Small intestine (tissue), 16 donors: ENCODE measurements at places on chromosomes 6 and 20. TPM values are rescaled to one million over a fixed set of nuclear protein-coding genes. Genes with fewer than 3 reads are reported as not detected.

DNA sequence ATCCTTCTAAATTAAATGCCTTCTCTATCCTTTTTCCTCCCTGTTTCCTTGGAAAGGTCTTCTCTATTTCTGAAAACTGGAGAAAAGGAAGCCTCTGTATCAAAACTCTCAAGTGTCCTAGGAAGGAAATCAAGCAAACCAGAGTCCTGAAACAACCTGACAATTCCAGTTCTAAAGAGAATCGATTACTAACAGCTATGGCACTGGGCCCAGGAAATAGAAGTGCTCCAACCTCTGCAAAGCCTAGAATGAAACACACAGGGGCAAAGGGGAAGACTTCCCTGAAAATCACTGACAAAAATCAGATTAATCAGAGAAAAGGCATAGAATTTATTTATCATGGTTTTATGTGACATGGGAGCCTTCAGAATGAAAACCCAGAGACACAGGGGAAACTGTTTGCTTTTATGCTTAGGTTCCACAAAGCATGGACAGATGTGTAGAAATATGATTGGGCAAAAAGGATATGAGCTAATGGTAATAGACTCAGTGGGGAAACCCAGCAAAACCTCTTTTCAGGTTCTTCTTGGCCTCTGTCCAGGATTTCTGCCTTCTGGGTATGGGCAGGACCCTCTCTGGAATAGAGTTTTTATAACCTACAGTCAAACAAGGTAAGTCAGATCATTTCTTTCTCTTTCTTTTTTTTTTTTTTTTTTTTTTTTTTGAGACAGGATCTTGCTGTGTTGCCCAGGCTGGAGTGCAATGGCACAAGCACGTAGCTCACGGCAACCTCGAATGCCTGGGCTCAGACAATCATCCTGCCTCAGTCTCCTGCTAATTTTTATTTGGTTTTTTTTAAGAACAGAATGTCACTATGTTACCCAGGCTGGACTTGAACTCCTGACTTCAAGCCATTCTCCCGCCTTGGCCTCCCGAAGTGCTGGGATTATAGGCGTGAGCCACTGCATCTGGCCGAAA, 91.7 kb downstream of the CD24 start:
- DNase-seq, result peak; percentile 74

DNA sequence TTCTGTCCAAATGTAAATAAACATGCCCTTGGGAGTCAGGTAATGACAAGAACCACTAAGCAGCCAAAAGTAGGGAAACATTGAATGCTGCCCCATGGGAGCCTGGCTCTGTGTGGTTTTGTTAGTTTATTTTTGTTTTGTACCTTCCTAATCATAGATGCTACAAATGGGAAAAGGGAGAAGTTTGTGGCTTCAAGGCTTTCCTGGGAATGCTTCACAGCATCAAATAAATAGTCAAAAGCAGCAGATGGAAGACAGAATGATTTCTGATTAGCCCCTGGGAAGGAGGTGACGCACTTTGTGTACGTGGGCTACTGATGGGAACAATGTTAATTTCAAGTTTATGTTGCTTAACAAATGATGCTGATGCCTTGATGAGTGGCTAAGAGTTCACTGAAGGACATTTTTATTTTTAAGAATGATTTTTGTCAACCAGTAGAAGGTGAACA, 532.7 kb downstream of the BCKDHB start:
- DNase-seq, result peak; percentile 3

DNA sequence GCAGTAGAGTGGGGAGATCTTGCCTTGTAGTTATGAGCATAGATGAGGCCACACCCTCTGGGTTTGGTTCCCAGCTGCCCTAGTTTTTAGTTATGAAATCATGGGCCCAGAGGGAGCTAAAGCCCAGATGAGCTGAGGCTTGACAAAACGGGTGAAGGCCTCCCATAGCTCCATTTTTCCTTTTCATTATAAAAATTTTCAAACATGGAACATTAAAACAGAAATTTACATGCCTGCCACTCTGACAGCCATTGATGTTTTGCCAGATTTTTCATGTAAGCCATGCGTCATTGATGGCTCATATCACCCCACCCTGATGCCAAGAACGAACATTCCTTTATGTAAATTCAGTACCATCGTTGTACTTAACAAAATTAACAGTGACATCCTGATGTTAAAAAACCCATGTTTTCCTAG, 67.9 kb downstream of the IGF2R start:
- no peak for DNase-seq

- DNase-seq, result no peak
Measured at GRCh38 chr20:38043512-38044300, 10.2 kb downstream of the RPRD1B start.

DNA sequence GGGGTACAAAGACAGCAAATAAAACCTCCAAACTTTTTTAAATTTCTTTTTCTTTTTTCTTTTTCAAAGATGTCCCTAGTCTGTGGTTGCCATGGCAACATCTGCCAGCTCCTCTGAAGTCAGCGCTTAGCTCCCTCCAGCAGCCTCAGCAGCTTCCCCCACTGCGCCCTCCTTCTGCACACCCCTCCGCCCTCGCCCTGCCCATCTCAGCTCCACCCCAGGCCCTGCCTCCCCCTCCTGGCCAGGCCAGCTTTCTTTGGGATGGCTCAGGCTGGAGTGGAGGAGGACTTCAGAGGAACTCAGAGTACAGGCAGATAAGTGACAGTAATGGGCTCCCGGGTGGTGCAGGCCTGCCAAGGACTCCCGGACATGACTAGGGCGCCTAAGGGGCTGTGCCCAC, 104.6 kb downstream of the LRFN2 start:
- no peak for DNase-seq

DNA sequence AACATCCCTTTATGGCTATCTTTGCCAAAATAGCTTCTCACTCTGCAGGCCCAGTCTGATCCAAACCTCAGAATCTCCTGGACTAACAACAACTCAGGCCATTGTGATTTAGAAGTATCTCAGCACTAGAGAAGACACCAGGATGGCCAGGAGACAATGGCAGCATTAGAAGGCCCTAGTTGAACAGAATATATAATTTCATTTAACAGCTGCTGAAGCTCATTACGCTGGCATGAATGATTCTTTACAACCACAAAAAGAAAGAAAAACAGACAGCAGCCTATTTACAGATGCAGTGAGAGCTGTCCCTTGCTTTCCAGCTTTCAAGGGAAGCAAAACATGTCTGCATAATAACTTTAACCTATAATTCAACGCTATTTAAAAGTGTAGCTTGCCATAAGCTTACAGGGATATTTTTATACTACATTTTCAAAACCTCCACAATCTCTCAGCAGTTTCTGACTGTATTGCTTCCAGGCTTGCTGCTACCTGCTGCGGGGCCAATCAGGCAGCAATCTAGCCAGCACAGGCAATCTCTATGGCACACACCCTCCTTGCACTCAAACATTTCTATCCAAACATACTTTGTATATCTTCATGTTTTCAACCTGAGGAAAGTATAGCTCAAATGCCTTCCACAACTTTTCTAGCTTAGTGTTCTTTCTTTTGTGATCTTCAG, 107.3 kb downstream of the OGFRL1 start:
- no peak for DNase-seq

GRCh38 chr6:75819776-75820487, 70.9 kb downstream of the MYO6 start:
- DNase-seq, result no peak

DNA sequence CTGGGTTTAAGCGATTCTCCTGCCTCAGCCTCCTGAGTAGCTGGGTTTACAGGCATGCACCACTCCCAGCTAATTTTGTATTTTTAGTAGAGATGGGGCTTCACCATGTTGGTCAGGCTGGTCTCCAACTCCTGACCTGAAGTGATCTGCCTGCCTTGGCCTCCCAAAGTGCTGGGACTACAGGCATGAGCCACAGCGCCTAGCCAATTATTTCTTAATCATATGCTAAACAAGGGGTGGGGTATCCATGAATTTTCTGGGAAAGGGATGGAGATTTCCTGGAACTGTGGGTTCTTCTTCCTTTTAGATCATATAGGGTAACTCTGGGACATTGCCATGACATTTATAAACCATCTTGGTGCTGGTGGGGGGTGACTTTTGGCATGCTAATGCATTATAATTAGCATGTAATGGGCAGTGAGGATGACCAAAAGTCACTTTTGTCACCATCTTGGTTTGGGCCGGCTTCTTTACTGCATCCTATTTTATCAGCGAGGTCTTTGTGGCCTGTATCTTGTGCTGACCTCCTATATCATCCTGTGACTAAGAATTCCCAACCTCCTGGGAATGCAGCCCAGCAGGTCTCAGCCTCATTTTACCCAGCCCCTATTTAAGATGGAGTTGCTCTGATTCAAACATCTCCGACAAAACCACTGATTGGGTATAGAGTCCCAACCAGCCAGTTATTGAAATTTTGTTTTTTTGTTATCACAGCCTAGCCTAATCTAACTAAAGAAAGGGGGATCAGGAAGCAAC, 29.9 kb upstream of the DDR1 start:
- no peak for DNase-seq

DNA sequence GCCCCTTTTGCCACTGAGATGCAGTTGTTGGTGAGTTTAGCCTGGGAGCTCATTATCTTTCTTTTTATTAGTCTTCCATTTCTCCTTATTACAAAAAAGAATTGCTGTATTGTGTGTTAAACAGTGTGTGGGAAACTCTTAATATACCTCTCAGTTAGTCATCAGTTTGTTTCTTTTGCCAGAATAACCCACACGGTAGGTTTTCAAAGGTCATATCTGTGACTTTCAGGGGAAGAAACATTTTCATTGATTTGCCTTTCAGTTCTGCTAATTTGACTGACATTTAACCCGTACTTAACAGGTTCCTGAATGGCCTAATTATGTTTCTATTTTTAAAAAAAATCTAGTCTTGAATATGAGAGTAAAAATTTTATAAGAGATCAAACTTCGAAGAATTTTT, 145.3 kb downstream of the KHDC1L start:
- no peak for DNase-seq

DNA sequence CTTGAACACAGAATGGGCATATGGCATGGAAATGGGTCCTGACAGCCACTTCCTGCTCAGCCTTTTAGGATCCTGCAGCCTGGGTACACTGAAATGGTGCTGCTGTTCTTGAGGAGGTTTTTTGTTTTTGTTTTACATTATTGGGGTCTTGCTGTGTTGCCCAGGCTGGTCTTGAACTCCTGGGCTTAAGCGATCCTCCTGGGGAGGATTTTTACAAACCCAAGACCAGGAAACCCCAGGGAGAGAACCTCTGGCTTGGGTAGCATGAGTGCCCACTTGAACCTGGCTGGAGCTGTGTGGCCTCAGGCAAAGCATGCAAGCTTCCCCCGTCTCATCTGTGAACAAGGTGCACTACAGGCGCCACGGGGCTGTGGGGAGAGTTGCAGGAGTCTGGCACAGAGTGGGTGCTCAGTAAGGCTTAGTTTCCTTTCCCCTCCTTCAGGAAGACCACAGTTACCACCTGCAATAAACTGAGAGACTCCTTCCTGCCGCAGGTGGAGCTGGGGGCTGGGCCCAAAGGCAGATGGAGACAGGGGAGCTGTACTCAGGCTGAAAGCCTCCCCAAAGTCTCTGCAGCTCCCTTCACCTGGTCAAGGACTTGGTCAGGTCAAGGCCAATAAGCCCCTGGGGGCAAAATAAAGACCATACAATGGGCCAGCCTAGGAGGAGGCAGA, 1.8 kb downstream of the SLA2 start:
- peak; percentile 53 for DNase-seq

- peak; percentile 16 for DNase-seq
Measured at GRCh38 chr6:154157082-154157481, 118.0 kb downstream of the OPRM1 start.

DNA sequence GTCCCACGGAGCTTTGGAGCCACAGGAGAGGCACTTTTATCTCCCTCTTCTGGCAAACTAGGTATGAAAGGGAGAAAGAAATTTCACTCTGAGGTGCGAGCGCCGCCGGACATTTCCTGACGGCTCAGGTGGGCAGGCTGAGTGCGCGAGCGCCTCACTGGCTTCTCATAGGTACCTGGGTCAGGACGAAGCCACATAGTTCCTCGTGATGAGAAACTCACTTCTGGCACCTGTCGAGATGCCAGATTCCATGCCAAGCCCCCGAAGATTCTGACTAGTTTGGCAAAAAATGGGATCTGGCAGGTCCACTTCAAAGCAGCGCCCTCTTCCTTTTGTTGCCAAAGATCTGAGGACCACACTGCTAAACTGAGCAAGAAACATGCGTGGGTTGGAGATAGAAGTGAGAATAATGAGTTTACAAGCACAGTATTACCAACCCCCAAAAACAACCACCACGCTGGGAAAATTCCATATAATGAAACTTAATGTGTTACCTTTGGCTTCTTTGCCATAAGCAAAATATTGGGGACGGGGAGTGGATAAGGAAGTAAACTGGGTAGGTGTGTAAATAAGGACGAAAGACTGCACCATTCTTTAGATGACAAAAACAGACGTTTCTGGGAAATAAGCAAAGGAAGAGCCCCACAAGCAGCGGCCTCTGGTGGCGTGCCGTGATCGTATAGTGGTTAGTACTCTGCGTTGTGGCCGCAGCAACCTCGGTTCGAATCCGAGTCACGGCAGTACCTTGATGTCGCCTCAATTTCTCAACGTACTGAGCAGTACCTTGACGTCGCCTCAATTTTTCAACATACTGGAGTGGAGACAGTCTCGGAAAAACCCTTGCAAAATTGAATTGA, 89.8 kb upstream of the PRSS16 start:
- peak; percentile 74 for DNase-seq

CENPQ gene
- polyA plus RNA-seq, result 4.3 TPM

CENPW gene
- 33.5 TPM for polyA plus RNA-seq

PTPRK gene
- 25.1 TPM for polyA plus RNA-seq

ADGRB3 gene
- polyA plus RNA-seq, result 2.1 TPM

DEFB124 gene
- polyA plus RNA-seq, result not detected
